ENCODE measurements at places on chromosomes 13 and 19. TPM values are rescaled to one million over a fixed set of nuclear protein-coding genes. Genes with fewer than 3 reads are reported as not detected.
A peak's percentile ranks its signal among the peaks of the same experiment; 100 is the strongest.

Gene ZNF491
- total RNA-seq, result 0.56 TPM

Gene PDX1
- not detected for total RNA-seq

Gene STARD13
- 8.5 TPM for total RNA-seq

Gene GJB2
- not detected for total RNA-seq

Gene CYP2A6
- not detected for total RNA-seq

Gene KASH5
- total RNA-seq, result 0.19 TPM

Gene GNA15
- total RNA-seq, result not detected

Gene C1QTNF9
- not detected for total RNA-seq

GRCh38 chr13:31355001-31355400 is 155.2 kb downstream of the B3GLCT start:
- no peak for DNase-seq

- DNase-seq, result no peak
Measured at GRCh38 chr19:28334419-28334818, 878.5 kb downstream of the UQCRFS1 start.

- DNase-seq, result peak; percentile 22
Measured at GRCh38 chr19:56839652-56840450, 675 bp downstream of the PEG3 start.

GRCh38 chr19:14061081-14061749 is 661 bp downstream of the PALM3 start:
- DNase-seq, result no peak

GRCh38 chr19:41698746-41699230 is 9.6 kb upstream of the CEACAM5 start:
- no peak for DNase-seq

DNA sequence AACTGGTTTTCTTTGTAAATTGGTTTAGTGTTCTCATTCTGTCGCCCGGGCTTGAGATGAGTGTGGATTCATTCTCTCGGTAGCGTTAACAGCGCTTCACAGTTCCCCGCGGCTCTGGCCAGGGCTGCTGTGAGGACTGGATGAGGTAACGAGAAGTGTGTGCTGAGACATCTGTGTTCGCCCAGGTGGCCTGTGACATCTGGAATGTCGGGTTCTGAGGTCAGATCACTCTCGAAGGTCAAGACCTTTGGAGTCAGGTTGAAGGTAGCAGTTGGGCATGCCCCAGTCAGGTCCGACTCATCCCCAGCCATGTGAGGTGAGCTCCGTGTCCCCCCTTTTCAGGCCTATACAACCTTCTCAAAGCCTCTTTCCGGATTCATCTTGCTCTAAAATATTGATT is 13.4 kb upstream of the TUBGCP3 start:
- DNase-seq, result no peak

DNA sequence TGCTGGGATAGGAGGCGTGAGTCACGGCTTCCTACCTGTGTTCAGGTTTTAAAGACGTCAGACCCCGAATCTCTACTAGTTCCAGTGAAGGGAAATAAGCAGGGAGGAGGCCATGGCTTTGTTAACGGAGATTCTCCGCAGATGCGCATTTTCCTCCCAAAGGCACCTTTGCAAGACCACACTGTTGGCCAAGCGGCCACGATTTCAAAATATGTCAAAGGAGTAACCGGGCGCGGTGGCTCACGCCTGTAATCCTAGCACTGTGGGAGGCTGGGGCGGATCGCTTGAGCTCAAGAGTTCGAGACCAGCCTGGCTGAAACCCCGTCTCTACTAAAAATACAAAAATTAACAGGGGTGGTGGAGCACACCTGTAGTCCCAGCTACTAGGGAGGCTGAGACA is 21.9 kb downstream of the ZNF763 start:
- DNase-seq, result no peak

GRCh38 chr19:12948612-12949362 is 3.1 kb downstream of the RAD23A start:
- no peak for DNase-seq

DNA sequence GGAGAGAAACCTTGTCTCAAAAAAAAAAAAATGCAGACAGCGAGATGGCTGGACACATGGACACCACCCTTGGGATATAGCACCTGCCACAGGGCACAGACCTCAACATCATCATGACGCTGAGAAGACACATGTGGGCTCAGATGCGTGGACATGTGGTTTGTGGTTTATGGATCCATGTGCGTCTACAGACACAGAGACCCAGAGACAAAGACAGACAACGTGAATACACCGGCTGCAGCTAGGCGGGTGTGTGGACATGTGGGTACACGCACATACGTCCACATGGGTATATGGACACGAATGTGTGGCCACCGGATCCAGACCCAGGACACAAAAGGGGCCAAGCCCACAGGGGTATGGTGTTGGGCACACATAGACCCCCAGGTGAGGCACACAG is 1.3 kb downstream of the TNFSF14 start:
- DNase-seq, result no peak

GRCh38 chr19:45798995-45799517 is 6.4 kb upstream of the DMWD start:
- DNase-seq, result peak; percentile 75

GRCh38 chr19:15199661-15200552 is 888 bp downstream of the NOTCH3 start:
- DNase-seq, result no peak

DNA sequence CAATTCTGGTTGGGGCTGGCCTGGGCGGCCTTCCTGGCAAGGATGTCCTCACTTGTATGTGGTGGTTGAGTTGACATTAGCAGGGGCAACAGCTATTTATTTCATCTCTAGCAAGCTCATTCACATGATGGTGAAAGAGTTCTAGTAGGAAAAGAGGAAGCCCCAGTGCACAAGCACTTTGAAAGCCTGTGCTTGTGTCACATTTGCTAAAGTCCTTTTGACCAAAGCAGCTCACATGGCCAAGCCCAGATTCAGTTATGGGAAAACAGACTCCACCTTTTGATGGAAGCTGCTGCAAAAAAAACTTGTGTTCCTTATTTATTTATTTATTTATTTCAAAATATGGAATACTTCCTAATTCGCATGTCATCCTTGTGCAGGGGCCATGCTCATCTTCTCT is 17.2 kb downstream of the GTF2F2 start:
- no peak for DNase-seq

- DNase-seq, result no peak
Measured at GRCh38 chr19:35013820-35014754, 14.0 kb downstream of the GRAMD1A start.

GRCh38 chr19:33175156-33175782 is 18.9 kb upstream of the LRP3 start:
- no peak for DNase-seq

GRCh38 chr13:112602189-112602588 is 14.2 kb upstream of the TUBGCP3 start:
- no peak for DNase-seq

DNA sequence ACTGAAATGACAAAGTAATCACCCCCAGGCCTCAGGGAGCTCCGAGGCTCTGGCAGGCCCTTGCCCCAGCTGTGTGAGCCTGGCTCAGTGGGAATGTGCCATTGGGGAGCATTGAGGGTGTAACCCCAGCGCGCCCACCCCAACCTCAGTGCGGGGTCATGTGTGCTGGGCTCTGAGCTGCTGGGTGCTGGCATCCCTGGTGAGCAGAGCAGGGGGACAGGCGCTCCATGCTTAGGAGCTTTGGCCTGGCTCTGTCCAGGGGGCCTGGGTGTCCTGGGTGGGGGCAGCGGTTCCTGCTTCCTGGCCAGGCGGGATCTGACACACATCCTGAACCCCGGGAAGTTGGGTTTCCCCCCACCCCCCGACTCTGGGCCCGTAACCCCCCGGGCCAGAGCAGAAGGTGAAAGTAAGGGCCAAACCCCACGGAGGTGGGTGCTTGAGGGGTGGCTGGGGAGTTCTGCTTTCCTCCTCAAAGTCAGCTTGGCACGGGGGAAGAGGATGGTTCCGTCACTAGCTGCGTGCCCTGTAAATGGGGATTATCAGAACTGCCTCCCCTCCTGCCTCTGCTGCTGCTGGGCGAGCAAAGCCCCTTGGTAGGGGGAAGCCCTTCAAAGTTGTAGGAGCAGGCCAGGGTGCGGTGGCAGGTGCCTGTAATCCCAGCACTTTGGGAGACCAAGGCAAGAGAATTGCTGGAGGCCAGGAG is 1.7 kb downstream of the LRP3 start:
- no peak for DNase-seq

DNA sequence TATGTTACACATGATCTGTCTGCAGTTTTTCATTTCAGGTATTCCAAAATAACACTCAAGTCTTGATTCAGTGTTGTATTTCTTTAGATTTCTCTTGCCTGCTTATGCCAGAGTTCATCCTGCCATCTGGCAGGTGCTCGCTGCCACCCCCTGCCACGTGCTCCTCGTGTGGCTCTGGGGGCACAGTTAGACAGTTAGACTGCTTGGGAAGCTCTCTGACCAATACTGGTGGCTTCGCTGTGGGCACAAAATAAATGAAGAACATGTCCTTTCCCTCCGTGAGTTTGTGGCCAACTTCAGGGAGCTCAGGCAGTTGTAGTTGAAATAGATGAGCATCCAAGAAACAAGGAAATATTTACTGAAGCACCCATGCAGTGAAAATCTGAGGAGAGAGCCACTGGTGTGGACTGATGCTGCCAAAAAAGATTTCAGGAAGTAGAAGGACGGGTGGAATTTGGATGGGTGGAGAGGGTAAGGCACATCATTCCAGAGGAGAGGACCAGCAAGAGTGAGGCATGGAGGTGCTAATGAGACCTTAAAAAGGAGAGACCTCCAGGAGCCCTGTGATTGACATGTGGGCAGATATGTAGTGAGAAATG is 37.5 kb upstream of the GPR183 start:
- no peak for DNase-seq

DNA sequence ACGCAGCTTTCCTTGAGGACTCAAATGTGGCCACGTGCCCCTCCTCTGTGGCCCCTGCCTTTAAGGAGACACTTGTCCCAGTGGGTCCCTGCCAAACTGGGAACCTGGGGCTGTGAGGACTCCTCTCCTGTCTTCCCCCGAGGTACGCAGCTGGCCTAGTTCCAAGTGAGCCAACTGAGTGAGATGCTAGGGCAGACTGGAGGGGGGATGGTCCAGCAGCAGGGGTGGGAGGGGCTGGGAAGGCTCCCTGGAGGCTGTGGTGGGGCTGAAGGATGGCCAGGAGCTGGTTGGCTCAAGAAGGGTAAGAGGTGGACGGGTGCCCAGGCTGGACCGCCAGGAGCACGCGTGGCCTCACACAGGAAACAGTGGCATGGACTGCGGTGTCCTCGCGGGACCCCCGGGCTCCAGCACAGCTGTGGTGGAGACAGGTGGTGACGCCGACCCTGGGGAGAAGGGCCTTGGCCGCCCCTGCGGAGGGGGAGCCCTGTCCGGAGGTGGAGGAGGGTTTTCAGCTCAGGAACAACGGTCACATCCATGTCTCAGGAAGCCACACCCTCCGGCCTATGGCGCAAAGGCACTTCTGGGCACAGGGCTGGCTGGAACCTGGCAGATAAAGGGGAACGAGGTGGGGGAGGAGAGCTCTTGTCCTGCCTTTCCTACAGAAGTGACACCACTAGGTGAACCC is 45.8 kb downstream of the MLLT1 start:
- DNase-seq, result no peak

DNA sequence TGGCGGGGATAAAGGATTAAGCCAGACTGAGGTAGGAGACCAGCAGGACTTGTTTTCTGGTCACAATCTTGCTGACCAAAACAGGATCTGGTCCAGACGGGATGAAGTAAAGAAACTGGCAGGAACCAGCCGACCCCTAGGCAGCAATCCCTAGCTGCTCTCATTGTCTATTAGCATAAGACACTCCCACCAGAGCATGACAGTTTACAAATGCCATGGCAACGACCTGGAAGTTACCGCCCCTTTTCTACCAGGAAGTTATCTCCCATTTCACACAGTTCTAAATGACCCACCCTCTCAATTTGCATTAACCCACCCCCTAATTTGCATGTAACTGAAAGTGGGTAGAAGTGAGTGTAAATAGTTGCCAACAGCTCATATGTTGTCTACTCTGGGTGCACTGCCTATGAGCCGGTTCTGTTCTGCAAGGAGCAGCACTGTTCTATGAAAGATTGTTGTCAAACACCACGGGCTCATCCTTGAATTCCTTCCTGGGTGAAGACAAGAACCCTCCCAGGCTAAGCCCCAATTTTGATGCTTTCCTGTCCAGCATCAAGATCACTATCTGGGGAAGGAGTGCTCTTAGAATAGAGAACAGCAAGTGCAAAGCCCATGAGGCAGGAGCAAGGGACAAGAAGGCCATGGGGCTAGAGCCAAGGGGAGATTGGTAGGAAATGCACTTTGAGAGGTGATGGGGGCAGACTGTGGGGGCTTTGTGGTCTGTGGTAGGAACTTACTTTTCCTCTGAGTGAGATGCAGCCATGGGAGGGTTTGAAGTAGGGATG is 13.9 kb upstream of the FBXO27 start:
- DNase-seq, result peak; percentile 76

DNA sequence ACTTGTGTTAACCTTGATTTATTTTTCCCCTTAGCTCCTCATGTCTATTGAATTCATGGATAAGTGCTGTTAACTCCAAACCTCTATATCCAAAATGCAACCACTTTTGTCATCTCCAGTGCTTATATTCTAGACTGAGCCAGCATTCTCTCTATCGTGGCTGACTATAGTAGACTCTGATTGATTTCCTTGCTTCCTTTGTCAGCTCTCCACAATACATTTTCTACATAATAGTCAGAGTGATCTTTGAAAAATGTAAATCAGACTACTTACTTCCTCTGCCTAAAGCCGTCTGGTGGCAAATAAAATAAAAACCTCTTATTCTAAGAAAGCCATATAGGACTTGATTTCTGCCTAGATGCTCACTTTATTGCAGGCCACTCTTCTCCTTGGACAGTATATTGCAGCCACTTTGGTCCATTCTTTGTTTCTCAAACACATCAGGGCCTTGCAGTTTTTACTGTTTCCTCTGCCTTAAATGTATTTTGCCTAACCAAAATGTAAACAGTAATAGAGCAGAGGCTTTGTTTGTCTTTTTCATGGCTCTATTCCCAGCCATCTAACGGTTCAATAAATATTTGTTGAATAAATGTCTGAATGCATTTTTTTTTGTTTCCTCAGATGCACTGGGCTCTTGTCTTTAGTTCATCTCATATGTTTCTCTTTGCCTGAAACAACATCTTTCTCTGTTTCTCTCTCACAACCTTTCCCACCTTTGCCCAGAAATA is 243.6 kb upstream of the CSNK1A1L start:
- DNase-seq, result no peak

DNA sequence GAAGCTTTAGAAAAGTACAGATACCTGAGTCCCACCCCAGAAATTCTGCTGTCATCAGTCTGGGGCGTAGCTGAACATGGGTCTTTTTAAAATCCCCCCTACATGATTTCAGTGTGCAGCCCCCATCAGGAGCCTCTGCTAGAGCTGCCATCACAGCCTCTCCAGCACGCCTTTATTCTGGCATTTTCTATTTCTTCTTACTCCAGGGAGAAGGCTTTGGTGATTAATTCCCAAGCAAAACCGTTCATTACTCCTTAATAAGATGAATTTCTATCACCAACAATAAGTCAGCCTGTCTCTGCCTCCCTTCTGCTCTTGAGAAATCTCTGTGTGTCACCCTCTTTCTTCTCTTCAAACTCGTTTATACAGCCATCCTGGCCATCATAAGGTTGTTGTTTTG is 160.3 kb downstream of the KATNAL1 start:
- DNase-seq, result no peak

- peak; percentile 100 for DNase-seq
Measured at GRCh38 chr19:42268704-42269477, at the start of gene CIC. CIC (plus strand) TSS chr19:42269252; CDS start chr19:42271784, 2,532 bp downstream.

Measured in SK-MEL-5 (cell line).